ENCODE measurements at places on chromosomes 2 and 18.
A peak's percentile ranks its signal among the peaks of the same experiment; 100 is the strongest.

- DNase-seq: no peak
Observed at GRCh38 chr2:202337706-202338346, 38.3 kb upstream of the BMPR2 start.

DNA sequence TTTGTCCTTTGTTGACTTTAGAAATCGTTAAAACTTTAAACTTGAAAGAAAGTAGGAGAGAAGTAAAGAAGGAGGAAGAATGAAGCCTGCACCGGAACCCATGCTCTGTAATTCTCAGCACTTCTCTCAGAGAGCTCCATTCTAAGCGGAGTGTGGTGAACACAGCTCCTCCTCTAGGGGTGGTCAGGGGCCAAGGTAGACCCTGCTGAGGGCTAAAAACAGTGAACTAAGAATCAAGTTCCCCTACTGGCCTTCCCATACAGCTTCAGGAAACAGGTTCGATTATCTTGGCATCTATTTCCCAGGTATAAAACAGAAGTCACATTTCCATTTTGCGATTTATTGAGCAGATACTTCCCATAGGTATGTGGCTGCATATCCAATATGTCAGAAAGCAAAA lies 92.7 kb upstream of the ASAP2 start:
- DNase-seq: no peak

GRCh38 chr2:39545957-39546356 lies 108.9 kb upstream of the MAP4K3 start:
- no peak for DNase-seq

- DNase-seq: no peak
Observed at GRCh38 chr2:24906466-24906865, 13.6 kb downstream of the ADCY3 start.

DNA sequence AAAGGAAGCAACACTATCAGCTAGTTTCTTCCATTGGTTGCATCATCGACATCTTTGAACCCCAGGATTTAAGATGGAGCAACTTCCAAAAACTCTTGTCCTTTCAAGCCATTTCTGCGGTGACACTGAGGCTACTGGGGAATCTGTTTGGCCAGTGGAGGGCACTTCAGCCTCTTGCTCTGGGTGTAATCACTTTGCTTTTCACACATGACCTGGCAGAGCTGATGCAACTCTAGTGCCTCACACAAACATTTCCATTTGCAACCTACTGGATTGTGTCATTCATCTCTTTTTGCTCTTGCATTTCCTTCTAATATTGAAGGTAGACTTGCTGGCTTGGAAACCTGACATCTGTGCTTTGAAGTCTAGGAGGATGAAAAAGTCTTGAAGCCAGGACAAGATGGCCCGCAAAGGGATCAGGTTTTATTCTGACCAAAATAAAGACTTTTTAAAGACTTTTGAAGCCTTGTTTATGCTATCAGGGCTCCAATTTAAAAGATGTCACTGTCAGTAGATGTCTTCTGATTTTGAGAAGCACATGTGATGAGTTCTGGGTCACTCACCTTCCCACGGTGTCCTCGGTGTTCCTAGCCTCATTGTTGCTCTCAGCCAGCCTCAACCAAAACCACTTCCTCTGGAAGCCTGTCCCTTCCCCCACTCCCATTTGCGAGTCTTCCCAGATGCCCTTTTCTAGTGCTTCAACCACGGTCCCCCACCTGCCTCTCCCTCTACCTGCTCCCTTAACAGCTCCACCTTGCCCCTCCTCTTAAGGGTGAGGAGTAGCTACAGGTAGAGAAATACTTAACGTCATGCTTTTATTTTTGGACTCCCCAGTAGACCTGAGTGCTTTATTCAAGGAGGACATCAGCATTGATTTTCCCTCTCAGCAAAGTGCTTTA lies 69.7 kb upstream of the KCNE4 start:
- DNase-seq: peak; percentile 82

GRCh38 chr2:85933753-85934594 lies 45.2 kb upstream of the ST3GAL5 start:
- peak; percentile 79 for DNase-seq

DNA sequence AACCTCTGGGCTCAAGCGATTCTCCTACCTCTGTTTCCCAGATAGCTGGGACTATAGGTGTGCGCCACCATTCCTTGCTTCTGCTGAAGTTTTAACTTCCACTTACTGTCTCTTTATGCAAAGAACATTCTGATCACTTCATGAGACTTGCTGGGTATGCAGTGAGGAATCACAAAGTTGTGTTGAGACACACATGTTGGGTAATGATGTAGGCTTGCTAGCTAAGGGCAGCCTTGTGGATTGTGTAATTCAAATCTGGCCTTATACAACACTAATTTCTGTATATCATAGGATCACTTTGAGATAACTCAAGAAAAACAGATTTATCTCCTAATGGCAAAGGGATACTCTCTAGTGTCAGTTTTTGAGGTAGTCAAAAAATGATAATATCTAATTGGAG lies 24.2 kb downstream of the XRCC5 start:
- DNase-seq: no peak

GRCh38 chr2:30217644-30218337 lies 13.5 kb upstream of the LBH start:
- DNase-seq: peak; percentile 88

- no peak for DNase-seq
Observed at GRCh38 chr2:50346629-50347357, 685.1 kb downstream of the NRXN1 start.

- peak; percentile 35 for DNase-seq
Observed at GRCh38 chr2:240519396-240520129, 38.2 kb downstream of the ANKMY1 start.

DNA sequence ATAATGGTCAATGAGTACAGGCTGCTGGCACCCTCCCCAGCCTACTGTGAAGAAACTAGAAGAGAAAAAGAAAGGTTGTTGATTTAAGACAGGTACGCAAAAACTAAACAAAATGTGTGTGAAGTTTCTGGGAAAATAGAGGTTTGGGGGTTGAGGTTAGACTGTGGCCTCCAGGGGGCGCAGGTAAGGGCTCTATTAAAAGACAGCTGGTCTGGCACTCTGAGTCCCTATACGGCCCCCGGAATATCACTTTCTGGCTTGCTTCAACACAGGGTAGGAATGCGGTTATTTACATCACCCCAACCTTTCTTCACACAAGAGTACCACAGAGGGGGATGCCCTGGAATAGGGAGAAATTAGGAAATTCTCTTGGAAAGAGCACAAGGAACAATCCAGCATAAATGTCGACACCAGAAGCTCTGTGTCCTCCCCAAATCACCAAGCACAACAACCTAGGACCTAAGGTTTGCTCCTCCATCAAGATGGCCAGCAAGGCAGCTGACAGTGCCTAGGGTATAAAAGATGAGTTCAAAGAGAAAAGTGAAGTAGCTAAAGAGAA lies 480.8 kb upstream of the KLHL29 start:
- DNase-seq: peak; percentile 1

- no peak for DNase-seq
Observed at GRCh38 chr2:96114903-96115581, 1.3 kb downstream of the ADRA2B start.

DNA sequence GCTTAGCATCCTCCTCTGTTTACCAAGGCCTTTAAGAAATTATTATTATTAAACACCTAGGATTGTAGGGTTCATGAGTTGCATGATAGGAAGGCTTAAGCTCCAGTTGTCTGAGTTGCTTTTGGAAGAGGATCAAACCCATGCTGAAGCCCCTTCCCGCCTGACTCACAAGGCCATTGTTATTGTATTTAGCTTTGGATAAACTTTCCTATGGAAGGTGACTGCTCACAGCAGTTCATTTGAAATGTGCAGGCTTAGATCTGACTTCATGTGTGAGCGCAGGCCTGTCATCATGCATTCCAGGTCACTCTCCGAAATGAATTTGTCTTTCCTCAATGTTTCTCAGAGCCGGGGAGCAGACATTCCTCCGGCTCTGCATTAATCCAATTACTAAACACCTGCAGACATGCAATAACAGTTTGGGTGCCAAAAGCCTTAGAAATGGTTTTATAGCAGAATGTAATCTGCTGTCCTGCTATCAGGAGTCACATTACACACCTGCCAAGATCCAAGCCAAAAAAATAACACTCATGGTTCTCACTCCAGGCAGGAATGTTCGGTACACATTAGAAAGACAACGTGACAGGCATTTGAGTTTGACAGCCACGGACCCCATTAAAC lies 119.9 kb downstream of the OSR1 start:
- DNase-seq: no peak

DNA sequence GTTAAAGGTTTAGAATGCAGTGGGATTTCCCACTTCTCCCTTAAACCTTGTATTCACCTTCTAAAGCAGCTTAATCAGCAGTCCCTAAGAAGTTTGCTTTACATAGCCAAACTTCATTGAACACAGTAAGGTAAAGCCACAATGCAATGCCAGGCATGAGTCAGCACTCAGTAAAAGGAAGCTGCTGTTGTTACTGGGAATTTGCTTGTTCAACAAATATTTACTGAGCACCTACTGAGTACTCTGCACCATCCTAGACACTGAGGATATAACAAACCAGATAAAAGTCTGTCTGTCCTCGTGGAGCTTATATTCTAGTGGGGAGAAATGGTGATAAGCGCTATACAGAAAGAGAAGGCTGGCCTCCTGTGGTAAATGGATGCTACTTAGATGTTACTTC lies 162.7 kb downstream of the PKP4 start:
- peak; percentile 81 for DNase-seq

GRCh38 chr2:102986826-102987490 lies 225.1 kb downstream of the TMEM182 start:
- DNase-seq: no peak

DNA sequence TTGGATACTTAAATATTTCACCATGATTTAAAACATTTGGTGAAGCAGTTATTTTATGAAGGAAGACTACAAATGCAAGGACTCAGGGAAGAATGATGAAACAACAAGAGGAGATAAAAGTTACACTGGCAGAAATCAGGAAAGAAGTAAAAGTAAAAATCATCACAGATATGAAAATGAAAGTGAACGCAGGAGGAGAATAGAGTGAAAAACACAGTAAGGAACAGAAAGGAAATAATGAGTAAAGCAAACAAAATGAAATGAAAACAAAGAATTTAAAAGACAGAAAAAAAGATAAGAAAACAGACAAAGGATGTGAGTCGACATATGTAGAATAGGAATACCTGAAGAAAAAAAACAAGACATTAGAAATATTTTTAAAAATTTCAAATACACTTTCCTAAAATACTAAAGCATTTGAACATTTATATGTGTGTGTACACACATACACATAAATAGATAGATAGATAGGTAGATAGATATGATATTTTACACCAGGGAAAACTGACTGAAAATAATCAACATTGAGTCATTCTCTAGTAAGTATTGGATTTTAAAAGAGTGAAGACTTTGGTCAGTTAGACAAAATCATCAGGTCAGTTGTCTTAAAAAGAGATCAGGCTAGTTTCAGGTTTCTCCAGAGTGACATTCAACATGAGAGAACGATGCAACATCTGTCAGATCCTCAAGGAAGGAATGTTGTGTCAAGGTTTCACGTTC lies 12.1 kb upstream of the KDSR start:
- DNase-seq: no peak

GRCh38 chr18:79706006-79706405 lies 26.4 kb downstream of the CTDP1 start:
- DNase-seq: no peak

GRCh38 chr18:45666520-45666919 lies 51.2 kb downstream of the SLC14A2 start:
- no peak for DNase-seq

DNA sequence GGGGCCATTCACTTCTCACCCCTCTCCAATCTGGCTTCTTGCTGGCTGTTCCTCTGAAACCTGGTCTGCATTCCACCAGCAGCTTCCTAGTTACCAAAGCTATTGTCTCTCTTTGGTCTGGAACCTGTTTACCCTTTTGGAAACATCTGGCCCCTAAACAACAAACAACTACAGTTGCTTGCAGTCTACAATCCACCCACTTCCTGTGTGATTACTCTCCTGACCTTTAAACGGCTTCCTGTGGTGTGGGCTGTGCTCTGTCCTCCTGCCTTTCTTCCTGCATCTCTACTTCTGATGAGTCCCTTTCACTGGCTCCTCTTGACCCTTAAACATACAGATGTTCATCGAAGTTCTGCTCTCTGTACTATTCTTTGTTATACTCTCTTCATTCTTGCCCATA lies 303.8 kb downstream of the TDRD15 start:
- no peak for DNase-seq
